Activated T-cell treated with anti-CD3 and anti-CD28 coated beads for 4 hours (primary cell): ENCODE measurements at places on chromosomes 7 and 10.

DNA sequence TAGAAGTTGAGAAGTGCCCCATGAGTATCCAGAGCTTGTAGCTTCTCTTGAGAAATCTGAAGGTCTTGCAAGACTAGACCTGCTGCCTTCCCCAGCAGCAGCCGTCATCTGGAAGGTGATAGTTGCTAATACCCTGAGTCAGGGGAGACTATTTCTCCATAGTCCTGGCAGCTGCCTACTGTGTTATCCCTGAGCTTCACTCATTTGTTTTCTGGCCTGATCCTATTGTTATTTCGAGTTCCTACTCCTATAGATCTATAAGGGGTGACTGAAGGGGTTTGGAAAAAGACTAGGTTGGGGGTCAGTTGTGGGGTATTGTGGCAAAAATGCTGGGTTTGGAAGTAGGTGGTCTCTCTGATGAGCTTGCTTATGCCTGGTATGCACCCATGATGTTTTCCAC is 297.8 kb downstream of the CNTNAP2 start:
- DNase-seq = no peak

GRCh38 chr10:98919899-98920298 is 315.8 kb downstream of the HPSE2 start:
- no peak for DNase-seq

- no peak for DNase-seq
Measured at GRCh38 chr10:62093863-62094291, 174.8 kb downstream of the RTKN2 start.

DNA sequence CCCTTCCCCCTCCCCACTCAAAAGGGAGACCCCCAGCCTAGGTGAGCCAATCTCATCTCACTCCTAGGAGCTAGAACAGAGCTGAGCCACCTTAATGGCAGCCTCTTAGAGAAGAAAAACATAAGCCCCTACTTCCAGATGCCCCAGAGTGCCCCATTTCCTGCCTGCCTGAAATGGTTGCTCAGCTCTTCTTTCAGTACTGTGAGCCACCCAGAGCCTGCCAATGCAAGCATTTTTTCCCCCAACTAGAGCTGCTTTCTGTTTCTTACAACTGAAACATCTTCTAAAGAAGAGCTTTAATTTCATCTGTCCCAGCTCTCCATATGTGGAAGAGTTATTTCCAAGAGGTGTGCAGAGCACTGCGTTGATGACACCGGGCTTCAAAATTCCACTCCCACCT is 136.7 kb downstream of the PLPP4 start:
- DNase-seq = no peak

GRCh38 chr10:58836991-58837575 is 324.4 kb downstream of the BICC1 start:
- DNase-seq = no peak

GRCh38 chr10:78865538-78865875 is 203.3 kb upstream of the ZMIZ1 start:
- no peak for DNase-seq

DNA sequence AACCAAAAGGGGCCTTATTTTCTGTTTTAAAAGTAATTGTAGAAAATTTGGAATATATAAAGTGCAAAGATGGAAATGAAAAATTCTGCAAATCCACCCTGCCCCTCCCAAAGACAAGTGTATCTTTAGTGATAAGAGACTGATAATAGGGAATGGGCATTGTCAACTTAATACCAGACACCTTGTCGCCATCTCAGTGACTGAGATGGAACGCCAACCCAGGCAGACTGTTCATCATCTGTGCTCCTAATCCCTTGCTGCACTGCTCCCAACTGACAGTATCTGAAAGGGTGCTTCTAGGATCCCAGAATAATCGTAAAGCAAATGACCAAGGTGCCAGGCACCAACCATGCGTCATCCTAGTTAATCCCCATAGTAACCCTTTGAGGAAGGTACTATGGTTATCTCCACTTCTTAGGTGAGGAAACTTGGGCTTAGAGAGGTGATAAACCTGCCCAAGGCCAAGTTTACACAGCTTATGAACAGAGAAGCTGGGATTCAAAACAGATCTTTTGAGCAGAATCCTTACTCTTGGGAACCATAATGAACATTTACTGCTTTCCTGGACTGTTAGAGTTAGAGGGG is 583.7 kb downstream of the GATA3 start:
- DNase-seq = no peak

DNA sequence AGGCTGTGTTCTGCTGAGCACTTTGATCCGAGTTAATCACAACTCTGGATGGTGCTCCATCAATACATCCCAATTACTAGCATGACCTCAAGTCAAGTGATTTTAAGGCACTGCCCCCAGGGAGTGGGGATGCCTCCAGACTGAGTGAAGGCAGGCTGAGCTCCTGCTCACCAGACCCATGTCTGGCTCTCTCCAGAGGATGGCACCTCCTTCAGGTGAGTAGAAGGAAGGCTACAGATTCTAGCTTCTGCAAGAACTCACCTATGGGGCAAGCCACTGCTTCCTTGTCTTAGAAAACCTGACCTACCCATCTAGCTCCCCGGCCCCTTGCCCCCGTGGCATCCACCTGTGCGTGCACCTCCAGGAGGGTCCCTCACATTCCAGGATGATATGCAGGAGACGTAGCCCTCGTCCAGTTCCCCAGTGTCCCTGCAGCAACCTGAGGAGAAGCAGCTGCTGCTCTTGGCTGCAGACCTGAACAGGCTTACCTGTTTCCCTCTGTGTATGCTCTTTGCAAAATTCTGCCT is 390.3 kb downstream of the GRID1 start:
- no peak for DNase-seq

- no peak for DNase-seq
Measured at GRCh38 chr10:30645340-30645827, 15.8 kb upstream of the LYZL2 start.

- no peak for DNase-seq
Measured at GRCh38 chr7:94436700-94437099, 42.0 kb downstream of the COL1A2 start.

- DNase-seq = no peak
Measured at GRCh38 chr10:73964743-73965142, 33.2 kb upstream of the VCL start.

GRCh38 chr10:91564026-91564425 is 68.8 kb downstream of the PPP1R3C start:
- DNase-seq = no peak

- DNase-seq = no peak
Measured at GRCh38 chr7:66837007-66837406, 84.0 kb upstream of the TMEM248 start.

DNA sequence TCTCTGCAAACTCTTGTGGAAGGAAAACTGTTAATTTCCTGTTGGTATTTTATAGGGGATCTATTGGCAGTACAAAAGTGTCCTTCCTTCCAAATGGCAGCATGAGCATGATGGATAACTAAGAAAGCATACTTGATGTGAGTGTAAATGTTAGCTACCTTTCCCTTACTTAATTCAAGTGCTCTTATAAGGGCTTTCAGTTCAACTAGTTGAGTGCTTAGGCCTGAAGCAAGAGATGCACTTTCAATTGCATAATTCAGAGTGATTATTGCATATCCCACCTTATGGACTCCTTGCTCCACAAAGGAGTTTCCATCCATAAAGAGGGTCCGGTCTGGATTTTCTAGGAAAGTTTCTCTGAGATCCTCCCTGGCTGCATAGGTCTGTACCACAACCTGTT is 56.3 kb upstream of the CYP2C8 start:
- DNase-seq = no peak

DNA sequence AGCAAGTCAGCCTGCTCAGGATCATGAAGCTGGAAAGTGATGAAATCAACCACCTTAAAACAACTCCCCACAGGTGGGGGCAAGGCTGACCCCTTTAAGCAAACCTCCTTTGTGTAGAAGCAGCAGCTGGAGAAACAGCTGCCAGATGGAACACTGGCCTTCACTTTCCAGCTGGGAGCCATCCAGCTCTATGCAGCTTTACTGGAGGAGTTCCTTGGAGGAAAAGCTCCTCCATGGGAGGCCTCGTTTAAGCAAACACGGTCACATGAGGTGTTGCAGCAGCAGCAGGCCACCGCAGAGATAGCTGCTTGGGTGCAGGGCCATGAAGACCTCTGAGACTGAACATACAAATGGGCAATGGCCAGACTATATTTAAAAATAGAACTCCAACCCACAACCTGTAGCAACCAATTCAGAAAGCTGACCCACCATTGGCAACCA is 13.0 kb upstream of the DLG5 start:
- no peak for DNase-seq

DNA sequence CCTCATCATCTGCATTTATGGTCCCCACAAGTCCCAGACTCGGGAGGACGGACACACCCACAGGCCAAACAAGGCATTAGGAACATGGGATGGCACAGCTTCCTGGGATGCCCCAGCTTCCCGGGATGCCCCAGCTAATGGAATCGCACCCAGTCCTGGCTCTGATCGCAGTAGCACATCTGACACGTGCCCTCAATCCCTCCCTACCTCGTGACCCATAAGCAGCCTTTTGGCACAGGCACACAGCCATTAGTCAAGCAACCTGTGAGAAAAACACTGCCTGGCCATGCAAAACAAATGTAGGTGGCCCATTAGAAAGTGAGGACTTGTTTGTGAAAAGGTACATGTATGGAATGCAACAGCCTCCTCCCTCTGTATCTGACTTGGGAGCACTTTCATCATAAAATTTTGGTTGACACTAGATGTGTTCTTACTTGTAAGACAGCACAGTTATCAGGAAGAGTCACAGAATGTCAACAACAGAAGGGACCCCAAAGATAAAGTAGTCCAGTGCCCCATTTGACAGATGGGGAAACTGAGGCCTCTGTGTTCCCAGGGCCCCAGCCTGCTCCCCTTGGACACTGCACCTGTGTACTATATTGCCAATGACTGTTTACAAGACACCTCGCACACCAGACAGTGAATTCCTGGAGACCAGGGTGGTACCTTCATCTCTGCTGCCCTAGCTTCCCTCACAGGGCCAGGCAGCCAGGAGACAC is 34.4 kb downstream of the DLG5 start:
- no peak for DNase-seq

DNA sequence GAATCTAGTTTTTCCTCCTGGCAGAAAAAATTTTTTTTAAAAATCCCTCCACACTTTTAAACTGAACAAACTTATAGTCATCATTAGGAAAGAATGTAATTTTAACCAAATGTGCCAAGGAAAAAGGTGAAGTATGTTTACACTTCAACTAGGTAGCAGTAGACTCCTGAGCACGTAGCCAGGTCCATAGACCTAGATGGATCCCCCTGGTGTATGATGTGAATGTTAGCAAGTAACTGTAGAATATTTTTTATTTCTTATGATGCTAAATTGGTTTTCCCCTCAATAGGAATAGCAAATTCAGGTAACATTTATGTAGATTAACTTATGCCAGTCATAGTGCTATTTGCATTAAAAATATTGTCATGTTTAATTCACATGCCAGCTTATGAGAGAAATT is 19.6 kb downstream of the CABCOCO1 start:
- DNase-seq = no peak

DNA sequence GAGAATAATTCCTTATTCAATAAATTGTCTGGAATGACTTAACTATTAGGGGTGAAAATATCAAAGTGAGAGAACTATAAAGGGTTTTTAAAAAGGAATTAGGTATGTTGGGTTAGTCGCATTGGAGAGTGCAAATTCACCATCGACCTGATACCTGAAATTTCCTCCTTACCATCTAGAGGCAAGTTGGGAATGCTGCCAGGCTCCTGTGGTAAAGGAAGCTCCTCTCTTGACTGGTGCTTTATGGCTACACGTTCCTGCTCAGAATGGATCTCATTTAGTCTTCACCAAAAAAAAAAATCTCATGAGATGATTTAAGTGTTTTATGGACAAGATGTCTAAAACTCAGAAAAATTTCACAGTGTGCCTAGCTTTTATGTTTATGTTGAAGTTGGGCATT is 129.8 kb downstream of the EGFR start:
- no peak for DNase-seq

- no peak for DNase-seq
Measured at GRCh38 chr10:98516352-98516751, 69.6 kb upstream of the HPS1 start.

DNA sequence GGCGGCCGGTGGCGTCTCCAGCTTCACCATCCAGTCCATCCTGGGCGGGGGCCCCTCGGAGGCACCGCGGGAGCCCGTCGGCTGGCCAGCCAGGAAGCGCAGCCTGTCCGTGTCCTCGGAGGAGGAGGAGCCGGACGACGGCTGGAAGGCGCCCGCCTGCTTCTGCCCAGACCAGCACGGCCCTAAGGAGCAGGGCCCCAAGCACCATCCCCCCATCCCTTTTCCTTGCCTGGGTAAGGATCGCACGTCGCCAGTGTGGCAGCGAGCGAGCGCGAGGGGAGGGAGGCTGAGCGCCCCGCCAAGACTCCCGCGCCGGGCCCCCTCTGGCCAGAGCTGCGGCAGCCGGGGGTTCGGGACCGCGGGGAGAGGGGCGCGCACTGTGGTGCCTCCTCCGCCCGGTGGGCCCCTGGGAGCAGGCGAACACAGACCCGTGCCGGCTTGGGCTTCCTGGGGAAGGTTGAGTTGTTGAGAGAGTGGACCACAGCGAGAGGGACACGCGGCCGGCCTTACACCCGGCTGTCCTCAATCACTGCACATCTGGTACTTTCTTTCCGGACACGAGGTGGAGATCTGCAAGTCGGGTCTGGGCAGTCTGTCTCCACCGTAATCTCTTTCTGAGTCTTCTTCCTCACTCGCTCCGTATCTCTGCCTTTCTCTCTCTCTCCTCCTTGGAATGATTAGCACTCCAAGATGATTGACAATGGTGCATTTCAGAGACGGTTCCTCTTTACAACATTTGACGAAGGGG is 652 bp downstream of the HMX2 start:
- DNase-seq = no peak

GRCh38 chr7:105097619-105098018 is 83.6 kb downstream of the KMT2E start:
- DNase-seq = no peak

- DNase-seq = no peak
Measured at GRCh38 chr7:37256631-37257030, 192.0 kb downstream of the ELMO1 start.

DNA sequence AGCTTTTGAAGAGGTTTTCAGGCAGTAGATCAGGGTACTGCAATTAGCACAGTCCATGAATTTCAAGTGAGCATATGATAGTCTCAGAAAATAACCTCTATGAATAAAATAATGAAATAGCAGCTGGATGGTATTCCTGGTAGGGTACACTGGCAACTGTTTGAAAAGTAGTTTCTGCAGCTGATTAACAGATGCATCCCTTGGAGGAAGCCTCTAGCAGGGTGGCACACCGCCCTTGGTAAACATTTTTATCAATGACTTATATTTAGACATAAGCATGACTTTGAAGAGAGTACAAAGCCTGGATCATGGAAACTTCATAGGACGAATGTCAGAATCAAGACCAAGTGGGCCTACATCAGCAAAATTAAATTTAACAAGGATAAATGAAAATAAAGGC is 26.8 kb downstream of the WNT16 start:
- no peak for DNase-seq
